ENCODE measurements at places on chromosomes 13 and 19.

- no peak for DNase-seq
Measured at GRCh38 chr13:76725211-76725610, 161.0 kb downstream of the KCTD12 start.

DNA sequence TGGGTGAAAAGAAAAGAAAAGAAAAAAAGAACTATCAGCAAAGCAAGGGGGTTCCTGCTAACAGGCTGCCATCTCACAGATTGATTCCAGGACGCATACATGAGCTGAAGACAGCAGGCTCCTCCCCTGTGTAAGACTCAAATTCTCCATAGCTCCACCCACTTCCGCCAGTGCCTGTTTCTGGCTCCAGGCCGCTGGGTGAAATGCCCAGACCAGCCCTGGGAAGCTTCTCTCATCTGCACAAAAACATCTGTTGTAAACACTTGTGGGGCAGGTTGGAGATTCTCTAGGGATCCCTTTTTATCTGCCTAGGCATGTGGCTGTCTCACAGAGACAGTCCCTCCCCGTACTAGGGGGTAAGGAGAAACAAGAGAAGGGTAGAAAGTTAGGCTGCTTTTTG lies 1054.4 kb upstream of the SPRY2 start:
- DNase-seq, result no peak

GRCh38 chr13:44197791-44198770 lies 175.5 kb upstream of the SERP2 start:
- no peak for DNase-seq

- DNase-seq, result no peak
Measured at GRCh38 chr13:24276861-24277260, 32.5 kb upstream of the C1QTNF9 start.

- DNase-seq, result peak; percentile 70
Measured at GRCh38 chr13:50649211-50649610, 194.3 kb downstream of the DLEU7 start.
